Activated naive CD4-positive, alpha-beta T cell treated with Interleukin-2 at 50 U/mL for 16 hours (primary cell): ENCODE measurements at places on chromosomes 12 and 14.

GRCh38 chr12:5807090-5807414, 138.0 kb downstream of the ANO2 start:
- DNase-seq = no peak

DNA sequence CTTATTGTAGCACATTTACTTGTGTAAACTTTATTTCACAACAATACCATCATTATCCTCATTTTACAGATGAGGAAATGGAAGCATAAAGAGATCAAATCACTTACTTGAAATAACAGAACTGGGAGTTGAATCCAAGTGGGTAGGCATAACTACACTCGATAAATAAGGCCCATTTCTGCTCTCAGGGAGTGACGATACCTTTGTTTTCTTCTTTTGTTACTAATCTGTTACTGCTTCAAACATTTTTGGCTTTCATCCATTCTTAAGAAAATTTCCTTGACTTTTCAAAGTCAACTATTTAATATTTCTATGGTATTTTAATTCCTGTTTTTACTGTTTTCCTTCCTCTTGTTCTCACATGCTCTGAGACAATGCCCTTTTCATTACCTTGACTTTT, 201.6 kb downstream of the ATP23 start:
- DNase-seq = no peak

DNA sequence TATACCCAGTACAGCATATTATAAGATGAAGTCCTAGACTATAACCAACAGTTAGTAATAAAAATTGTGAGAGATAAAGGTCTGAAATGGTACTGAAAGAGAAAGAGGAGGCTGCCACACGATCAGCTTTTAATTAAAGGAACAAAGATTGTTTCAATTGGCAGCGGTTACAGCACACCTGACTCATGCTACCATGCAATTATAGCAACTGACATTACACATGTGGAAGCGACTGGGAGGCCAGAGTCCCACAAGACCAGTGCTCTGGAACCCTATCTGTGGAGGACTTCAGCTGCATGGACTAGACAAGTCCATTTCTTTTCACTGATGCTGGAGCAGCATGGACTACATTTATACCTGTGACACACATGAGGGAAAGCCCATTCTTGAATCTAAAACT, 55.2 kb downstream of the SEL1L start:
- no peak for DNase-seq

GRCh38 chr12:99413751-99414150, 233.8 kb upstream of the GARIN6 start:
- DNase-seq = no peak

GRCh38 chr12:89556976-89557375, 31.1 kb upstream of the POC1B start:
- no peak for DNase-seq

DNA sequence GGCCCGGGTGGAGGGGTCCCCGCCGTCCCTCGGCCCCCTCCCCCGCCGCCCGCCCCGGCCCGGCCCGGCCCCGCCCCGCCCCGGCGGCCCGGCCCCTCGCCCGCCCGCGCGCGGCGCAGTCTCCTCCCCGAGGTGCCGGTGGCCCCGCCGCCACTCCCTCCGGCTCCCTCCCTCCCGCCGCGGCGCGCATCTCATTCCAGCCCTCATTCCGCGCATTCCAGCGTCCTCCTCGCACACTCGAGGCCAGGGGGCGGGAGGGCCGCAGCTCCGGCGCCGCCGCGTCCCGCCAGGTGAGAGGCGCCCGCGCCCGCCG, at the start of gene TEAD4:
TEAD4 (plus strand) TSS at position 206 of the 313 bp plus-strand sequence.
- no peak for DNase-seq

DNA sequence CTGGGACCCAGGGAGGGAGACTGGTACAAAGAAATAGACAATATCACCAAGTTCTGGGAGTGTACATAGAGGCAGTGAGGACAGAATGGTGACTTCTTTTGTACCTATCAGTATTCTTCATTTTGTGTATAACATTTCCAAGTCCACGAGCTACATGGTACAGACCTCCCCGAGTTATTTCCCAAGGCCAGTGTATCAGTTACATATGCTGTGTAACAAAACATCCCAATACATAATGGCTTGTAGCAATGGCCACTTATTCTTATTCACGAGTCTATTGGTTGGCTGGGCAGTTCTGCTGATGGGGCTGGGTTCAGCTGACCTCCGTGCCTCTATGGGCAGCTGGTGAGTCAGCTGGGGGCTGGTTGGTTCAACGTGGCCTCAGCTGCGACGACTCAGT, 98.7 kb upstream of the RFLNA start:
- no peak for DNase-seq

DNA sequence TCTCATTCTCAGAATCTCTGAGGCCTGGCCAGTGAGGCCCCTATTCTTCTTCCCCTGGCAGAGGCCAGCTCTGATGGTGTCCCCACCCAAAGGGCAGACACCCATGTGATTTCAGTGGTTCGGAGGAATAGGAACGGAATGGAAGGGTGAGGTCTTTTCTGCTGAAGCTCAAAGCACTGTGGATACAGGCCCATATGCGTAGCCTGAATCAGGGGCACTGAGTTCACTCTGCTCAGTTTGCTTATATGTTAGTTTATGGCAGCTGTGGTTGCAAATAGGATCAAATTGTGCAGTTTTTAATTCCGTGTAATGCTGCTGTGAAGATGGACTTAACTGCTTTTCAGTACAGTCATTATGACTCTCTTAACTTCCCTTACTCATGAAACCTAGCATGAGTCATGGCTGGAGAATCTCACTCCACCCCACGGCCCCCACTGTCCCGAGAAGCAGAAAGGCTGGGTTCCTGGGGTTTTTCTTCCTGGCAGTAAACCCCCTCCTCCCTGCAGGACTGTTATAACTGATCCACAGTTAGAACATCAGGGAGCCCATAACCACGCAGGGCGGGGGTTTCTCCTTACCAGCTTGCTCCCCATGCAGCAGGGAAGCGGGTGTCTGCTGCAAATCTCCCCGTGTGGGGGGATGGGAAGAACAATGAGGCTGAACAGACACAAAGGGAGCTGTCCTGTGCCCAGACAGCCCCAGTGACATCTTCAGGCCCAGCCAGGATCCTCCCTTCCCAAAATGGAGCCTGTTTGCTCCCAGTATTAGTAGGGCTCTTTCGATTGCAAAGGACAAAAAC, 122.7 kb downstream of the SLC38A6 start:
- DNase-seq = peak; percentile 24

- DNase-seq = no peak
Measured at GRCh38 chr12:94184995-94185719, 36.8 kb downstream of the PLXNC1 start.

- peak; percentile 19 for DNase-seq
Measured at GRCh38 chr12:14239350-14239934, 126.0 kb upstream of the ATF7IP start.

GRCh38 chr12:77571127-77571526, 259.6 kb upstream of the NAV3 start:
- no peak for DNase-seq

DNA sequence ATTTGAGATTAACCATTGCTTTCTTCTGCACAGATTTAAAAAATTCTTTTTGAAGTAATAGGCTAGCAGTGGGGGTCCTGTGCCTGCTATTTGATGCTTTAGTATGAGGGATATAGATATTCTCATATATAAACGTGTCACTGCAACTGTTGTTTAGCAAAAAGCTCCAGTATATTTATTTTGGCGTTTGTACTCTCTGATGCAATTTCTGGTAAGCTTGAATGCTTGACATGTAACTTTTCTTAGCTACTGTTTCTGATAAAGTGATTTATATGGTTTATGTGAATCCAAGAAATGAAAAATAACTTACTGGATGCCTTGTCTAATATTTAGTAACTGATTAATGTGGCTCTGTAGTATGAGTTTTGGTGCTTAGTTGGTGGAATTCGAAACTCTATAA, 77.1 kb downstream of the TTLL5 start:
- no peak for DNase-seq

- peak; percentile 54 for DNase-seq
Measured at GRCh38 chr12:120687578-120688289, 785 bp downstream of the MLEC start.

GRCh38 chr14:71228711-71229110, 321.5 kb downstream of the PCNX1 start:
- DNase-seq = no peak

GRCh38 chr12:1716911-1717310, 26.0 kb downstream of the ADIPOR2 start:
- DNase-seq = no peak

DNA sequence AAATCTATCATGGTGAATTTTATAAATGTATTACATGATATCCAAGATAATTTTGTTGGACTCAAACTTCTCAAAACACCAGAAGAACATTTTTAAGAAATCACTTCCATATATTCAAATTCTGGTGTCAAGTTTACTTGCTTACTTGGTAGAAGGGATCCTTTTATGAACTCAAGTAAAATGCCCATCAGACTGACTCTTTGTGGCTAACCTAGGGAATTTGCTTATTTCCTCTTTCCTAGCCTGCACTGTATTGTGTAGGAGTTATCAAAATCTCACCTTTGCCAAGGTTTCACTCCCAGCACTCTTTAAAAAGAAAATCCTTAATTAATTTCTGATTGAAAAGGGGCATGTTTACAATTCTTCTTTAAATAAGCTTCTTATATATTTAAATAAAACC, 196.5 kb downstream of the DUSP6 start:
- DNase-seq = no peak

DNA sequence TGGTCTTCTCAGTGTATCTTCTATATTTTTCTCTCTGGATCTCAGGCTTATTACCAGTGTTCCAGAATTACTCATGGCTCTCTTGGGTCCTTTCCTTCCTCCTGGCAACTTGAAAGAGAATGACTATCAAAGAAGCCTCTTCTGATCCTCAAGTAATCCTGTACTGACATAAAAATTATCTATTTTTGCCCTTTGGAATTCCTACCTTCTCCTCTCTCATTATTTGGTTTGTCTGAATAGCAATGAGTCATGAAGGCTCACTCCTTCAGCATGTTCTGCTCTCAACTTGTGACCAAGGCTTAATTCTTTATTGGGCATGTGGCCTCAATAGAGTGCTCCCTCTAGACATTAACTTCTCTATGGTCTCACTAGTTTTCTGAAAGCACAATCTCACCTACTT, 553.6 kb upstream of the ATP2B1 start:
- no peak for DNase-seq

GRCh38 chr14:33073023-33073422, 134.3 kb downstream of the NPAS3 start:
- no peak for DNase-seq

DNA sequence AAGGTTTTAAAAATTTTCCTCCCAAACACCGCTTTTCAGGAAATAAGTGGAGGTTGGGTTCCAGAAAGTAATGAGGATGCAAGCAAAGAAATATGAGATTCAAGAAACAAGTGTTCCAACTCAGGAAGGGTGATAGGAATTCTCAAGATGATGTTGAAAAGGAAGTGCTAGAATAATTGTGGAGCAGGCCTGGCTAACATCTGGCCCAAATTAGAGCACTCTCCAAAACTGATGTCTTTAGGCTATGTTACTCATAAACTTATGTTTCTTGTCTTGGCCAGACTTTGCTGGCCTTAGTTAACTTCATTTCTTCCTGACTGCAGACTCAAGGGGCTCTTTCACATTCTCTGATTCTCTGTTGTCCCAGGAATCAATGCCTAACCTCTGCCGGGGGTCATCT, 116.3 kb downstream of the TMTC3 start:
- DNase-seq = no peak

DNA sequence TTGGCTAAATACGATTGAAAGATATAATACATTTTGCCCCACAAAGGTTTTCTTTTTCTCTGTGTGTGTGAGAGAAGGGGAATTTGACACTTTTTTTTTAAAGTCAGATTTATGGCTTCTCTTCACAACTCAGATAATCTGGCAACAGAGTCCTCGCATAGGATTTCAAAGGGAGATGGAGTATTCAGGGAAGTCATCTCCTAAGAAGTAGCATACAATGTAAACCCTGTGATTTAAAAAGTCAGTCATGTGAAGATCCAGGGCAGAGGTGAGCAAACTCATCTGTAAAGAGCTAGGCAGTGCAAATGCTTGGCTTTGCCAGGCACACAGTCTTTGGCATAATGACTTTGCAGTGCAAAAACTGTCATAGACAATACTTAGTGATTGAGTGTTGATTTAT, 1526.3 kb downstream of the AACS start:
- DNase-seq = no peak

GRCh38 chr12:50057896-50058670, 687 bp downstream of the ASIC1 start:
- no peak for DNase-seq

DNA sequence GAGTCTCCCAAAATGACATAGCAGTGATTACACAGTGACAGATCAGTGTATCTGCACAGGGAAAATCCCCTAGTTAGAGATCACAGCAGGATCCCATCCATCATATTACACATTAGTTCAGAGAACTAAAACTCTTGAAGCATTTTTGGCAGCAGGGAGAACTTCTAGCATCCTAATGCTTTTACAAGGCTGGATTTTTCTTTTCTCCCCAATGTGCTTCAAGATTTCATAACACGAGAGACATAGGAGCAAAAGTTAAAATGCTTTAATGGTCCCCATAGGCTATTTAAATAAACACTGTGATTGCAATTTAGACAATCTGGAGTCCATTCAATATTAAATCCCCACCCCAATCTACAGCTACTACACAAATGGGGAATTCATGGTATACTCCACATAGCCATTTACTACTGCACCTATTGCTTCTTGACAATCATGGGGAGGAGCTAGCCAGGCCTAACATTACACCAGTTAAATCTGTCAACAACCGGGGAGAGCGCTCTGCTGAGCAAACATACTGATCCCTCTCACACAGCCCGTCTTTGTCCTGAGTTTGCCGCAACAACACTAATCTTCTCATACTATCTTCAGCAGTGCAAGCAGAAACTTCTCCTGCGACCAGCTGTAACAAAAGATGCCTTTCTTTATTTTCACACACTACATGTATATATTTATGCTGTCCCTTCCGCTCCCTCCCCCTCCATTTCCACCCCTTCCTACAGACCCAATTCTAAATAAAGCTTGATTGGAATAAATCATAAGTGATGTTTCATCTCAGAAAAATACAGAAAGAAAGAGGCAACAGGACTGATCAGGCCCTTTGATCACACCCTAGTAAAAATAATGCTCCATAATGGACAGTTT, 120.3 kb upstream of the SOX5 start:
- DNase-seq = no peak

- DNase-seq = no peak
Measured at GRCh38 chr14:29262979-29263378, 496.4 kb downstream of the FOXG1 start.

DNA sequence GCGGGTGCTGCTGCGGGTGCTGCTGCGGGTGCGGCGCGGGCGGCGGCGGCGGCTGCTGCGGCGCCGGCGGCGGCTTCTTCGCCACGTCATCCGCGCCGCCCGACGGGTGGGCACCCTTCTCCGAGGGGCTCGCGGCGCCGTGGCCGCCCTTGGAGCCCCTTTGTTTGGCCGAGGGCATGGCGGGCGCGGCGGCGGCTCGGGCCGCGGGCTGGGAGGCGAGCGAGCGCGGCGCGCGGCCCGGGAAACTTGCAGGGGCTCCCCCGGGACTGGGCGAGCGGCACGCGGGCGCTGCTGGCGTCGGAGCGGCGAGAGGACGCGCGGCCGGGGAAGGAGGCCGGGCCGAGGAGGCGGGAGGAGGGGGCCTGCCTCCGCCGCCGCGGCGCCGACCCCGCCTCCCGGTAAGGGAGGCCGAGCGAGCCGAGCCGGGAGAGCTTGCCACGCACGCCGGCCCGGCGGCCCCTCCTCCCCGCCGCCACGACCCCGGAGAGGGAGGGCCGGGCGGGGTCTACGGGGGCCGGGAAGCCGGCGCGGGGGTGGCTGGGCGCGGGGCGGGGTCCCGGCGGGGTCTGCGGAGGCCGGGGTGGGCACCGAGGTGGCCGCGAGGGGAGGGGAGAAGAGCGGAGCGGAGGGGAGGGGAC, at the start of gene CKAP4:
CKAP4 (minus strand) TSS at position 347 of the 638 bp plus-strand sequence; CDS start at position 178, 169 bp downstream.
- DNase-seq = peak; percentile 60

GRCh38 chr12:3379079-3379478, 111.9 kb upstream of the PRMT8 start:
- DNase-seq = no peak
